AG08395 (cell line): ENCODE measurements at places on chromosomes 3 and 15.

DNA sequence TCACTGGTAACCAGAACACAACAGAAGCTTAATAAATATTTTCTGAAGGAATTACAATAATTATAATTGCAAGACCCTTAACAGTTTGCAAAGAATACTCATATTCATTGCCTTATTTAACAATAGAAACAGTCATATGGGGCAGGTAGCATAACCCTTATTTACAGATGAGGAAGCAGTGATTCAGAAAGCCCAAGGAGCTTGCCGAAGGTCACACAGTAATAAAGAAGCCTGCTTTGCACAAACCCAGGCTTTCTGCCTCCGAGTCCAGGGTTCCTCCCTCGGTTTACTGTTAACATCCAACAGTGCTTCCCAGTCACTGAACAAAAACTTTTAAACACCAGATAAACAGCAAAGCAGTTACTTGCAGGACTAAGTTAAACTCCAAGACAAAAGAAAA is 35.3 kb downstream of the SRGAP3 start:
- no peak for DNase-seq

GRCh38 chr15:40891810-40892446 is 2.3 kb upstream of the VPS18 start:
- peak; percentile 55 for DNase-seq

GRCh38 chr15:51816611-51817010 is 12.8 kb upstream of the TMOD3 start:
- no peak for DNase-seq

GRCh38 chr3:197524128-197524527 is 31.6 kb downstream of the BDH1 start:
- no peak for DNase-seq

DNA sequence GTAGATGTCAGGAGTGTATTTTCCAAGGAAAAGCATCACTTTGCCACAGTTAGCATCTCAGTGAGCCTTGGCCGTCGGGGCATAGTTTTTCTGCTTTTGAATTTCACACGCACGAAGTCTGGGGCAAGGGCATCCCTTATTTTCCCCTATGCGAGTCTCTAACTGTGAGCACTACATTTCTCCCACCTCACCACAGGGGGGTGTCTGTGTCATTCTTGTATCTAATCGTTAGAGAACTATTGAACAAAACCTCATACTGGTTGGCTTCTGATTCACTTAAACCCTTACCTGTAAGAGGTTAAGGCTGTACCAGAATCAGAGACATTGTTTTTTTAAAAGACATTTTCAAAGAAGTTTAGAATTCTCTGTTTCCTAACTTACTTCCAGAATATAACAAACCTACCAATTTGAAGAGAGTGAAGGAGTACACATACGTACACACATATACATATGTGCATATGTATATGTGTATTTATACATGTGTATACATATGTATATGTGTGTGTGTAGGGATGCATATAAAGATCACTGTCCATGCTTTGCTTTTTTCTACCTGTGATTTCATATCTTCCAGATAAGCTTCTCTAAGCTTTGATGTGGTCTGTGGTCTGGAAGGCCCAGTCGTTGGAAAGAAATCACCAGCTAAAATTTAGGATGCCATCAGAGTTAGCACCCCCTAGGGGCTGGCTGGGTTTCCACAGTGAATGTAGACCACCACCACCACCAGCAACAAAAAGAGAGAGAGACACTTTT is 49.4 kb downstream of the MYZAP start:
- DNase-seq: peak; percentile 62

DNA sequence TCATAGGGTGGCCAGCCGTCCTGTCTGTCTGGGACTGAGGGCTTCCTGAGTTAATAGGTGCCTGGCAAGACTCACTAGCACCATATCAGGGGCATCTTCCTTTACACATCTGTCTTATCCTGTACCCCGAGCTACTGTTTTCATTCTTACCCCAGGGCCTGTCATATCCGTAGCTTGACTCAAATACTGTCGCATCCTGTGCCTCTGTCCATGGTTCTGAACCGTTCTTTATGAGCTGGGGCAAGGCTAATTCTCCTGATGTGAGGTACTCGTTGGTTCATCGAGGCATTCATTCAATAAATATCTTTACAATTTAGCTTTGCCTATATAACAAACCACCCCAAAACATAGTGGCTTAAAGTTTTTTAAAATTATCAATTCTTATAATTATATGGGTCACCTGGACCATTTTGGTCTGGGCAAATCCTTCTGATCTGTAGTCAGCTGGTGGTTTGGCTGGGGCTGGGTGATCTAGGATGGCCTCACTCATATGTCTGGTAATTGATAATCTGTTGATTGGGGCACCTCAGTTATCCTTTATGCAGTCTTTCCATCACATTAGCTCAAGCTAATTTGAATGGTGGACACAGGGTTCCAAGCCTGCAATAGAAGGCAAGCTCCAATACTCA is 121.2 kb downstream of the TLE3 start:
- peak; percentile 60 for DNase-seq

DNA sequence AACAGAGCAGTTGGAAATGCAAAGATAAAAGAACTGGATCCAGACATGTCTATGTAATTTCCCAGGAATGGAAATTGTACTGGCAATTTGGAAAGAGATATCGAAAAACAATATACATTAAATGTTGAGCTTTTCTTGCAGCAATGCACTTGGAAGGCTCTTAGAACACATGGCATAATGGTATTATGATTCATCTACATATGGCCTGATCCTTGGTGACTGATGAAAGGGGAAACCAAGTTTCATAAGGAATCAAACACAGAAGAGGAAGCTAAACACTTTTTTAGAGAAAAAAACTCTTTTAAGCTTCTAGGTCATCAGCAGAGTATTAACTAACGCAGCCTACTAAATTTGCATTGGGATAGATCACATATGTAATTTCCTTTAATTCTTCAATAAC is 12.4 kb upstream of the GREM1 start:
- no peak for DNase-seq
